Stimulated activated CD4-positive, alpha-beta T cell treated with anti-CD3 and anti-CD28 coated beads, Interleukin-12 subunit alpha, Interleukin-12 subunit beta, amount 100 ng/mL, for 48 hours (primary cell): ENCODE measurements at places on chromosomes 1 and 21.

GRCh38 chr1:177969825-177970371, at the start of gene SEC16B:
TSS of gene SEC16B (minus strand) at chr1:177970058. CDS start at chr1:177967981, 2,077 bp downstream.
- DNase-seq = no peak

DNA sequence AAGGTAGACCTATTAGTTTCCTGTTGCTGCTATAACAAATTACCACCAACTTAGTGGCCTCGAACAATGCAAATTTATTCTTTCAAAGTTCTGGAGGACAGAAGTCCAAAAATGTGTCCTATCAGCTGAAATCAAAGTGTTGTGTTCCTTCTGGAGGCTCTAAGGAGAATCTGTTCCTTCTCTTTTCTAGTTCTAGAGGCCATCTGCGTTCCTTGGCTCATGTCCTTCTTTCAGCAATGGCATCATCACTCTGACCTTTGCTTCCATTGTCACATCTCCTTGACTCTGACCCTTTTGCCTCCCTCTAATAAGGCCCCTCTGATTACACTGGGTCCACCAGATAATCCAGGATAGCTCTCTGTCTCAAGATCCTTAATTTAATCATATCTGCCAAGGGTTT, 1.2 kb upstream of the MR1 start:
- DNase-seq = no peak

DNA sequence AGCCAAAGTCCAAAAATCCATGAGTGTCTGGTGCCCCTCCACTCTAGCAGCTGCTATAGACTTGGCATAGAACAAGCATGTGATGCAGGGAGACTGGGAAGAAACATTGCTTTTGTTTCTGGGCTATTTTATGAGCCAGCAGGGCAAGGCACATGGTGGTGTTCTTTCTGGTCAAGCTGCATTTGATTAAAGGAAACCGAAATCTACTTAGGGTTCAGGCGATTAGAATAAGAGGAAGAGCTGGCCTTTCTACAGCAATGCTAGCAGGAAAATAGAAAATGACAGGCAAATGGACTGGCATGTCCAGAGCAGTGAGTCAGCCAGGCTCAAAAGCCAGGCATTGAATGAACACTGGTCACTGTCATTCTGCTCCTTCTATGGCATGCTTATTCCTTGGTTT, 28.5 kb upstream of the ARHGAP29 start:
- no peak for DNase-seq

DNA sequence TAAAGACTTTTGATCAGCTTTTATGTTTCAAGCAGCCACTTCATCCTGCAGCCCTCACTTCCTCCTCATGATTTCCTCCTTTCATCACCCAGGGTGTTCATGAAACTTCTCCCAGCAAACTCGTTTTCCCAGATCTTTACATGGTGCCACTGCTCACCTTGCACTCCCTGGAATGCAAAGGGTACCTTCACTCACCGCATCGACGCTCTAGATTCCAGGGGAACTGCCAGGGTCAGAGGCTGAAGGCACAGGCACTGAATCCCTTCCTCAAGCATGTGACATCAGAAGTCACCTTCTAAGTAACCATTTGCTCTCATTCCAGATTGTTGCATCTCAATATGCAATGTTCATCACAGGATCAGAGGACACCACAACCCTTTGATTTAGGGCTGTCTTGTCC, 82.8 kb downstream of the PRKAB2 start:
- no peak for DNase-seq
